ENCODE measurements at places on chromosomes 6 and 20. TPM values are rescaled to one million over a fixed set of nuclear protein-coding genes. Genes with fewer than 3 reads are reported as not detected.
A peak's percentile ranks its signal among the peaks of the same experiment; 100 is the strongest.

The FUT9 gene
- total RNA-seq, result 1.2 TPM

DNA sequence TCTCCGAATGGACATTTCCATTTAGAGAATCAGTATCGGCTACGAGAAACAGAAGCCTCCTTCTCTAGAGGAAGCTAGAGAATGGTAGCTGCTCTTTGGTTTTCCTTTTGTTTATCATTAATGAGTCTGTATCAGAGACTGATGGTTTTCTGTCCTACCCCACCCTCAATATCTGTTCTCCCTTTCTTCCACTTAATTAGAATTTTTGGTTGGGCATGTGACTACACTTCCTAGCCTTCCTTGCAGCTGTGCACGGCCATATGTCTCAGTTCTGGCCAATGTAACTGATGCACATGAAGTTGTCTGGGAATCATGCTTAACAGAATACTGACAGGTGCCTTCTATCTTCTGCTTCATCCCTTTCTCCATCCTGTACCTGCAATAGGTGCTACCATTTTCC is 19.0 kb downstream of the RNF24 start:
- DNase-seq, result no peak

DNA sequence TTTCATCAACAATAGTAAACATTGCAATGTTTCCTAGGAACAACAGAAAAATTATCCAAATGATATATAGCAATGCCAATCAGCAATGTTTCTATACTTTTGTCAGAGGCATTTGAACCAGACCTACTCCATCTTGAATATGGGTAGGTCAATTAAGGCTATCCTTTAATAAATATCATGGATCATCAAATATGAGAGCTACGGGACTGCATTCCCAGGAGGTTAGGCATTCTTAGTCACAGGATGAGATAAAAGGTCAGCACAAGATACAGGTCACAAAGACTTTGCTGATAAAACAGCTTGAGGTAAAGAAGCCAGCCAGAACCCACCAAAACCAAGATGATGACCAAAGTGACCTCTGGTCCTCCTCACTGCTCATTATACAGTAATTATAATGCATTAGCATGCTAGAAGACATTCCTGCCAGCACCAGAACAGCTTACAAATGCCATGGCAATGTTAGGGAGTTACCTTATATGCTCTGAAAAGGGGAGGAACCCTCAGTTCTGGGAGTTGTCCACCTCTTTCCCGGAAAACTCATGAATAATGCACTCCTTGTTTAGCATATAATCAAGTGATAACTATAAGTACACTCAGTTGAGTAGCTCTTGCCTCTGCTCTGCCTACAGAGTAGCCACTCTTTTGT is 8.6 kb upstream of the SERPINB6 start:
- no peak for DNase-seq

The MED23 gene
- total RNA-seq, result 29.6 TPM

DNA sequence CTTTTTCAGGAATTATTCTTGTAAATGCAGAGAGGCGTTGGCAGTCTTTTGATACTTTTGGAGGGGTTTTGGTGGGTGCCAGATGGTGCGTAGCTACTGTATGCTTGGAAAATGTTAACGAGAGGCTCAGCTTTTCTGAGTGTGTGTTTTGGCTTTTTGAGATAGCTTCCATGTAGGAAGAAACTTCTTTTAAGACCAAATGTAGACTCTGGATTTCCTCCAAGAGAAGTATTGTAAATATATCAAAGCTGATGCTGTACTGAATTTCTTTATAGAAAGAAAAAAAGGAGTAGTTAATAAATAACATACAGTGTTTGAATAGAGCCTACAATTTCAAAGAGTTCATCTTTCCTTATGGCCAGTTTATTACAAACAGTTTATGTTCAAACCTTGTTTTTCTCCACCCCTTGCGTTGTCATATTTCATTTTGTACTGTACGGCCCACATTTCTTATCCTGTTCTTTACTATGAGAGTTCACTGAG is 16.7 kb downstream of the TIAM2 start:
- no peak for DNase-seq

The SLC22A7 gene
- total RNA-seq, result not detected

The TULP4 gene
- total RNA-seq, result 98.7 TPM

GRCh38 chr20:44610313-44610962 is 28.1 kb downstream of the PKIG start:
- DNase-seq, result peak; percentile 54

- peak; percentile 81 for DNase-seq
Measured at GRCh38 chr6:109690373-109690736, 647 bp downstream of the AK9 start.

GRCh38 chr6:82869493-82869892 is 196.1 kb downstream of the UBE3D start:
- no peak for DNase-seq

The GPR63 gene
- total RNA-seq, result 1.6 TPM

The PHF10 gene
- total RNA-seq, result 73.4 TPM

The SCUBE3 gene
- 12.7 TPM for total RNA-seq

- no peak for DNase-seq
Measured at GRCh38 chr6:37481711-37482605, 17.7 kb downstream of the CCDC167 start.

All from sigmoid colon (tissue), 7 donors.